ENCODE measurements at places on chromosomes 7 and 10.

GRCh38 chr10:12729885-12730284 is 271.6 kb downstream of the CCDC3 start:
- no peak for DNase-seq

GRCh38 chr10:20598590-20598989 is 298.5 kb downstream of the NEBL start:
- DNase-seq, result no peak

DNA sequence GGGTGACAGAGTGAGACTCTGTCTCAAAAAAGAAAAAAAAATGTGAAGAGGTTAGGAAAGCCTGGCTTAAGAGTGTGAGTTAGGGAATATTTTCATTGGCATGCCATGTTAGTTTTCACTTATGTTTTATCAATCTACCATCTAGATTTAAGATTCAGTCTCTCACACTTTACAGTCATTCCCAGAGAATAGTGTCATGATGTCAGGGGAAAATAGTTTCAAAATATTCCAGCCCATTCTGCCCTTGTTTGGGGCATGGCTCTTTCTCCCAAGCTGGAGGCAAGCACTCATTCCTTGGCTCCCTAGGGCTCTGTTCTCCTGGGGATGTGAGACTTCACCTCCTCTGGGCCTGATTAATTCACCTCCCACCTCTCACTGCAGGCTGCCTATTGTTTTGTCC is 331.5 kb downstream of the CXCL12 start:
- no peak for DNase-seq

DNA sequence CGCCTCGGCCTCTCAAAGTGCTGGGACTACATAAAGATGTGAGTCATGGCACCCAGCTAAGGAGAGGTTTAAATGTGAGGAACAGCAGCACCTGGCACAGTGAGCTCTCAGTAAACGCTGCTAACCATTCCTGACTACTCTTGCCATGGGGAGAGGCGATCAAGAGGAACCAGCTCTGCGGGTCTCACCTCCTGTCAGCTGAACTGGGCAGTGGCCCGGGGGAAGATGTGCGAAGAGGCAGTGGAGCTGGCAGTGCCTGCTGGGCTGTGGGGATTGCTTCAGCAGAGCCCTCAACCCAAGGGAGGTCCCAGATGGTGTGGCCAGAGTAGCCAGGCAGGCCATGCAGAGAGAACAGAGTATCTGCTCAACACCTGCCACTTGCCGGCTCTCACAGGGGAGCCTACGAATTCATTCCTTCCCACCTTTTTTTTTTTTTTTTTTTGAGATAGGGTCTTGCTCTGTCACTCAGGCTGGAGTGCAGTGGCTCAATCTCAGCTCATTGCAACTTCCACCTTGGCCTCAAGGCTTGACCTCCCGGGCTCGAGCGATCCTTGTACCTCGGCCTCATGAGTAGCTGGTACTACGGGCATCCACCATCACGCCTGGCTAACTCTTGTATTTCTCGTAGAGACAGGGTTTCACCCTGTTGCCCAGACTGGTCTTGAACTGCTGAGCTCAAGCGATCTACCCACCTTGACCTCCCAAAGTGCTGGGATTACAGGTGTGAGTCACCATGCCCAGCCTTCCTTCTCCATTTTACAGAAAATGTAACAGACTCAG is 6.8 kb downstream of the POLM start:
- DNase-seq, result no peak

GRCh38 chr7:141053626-141054025 is 20.2 kb upstream of the TMEM178B start:
- no peak for DNase-seq

DNA sequence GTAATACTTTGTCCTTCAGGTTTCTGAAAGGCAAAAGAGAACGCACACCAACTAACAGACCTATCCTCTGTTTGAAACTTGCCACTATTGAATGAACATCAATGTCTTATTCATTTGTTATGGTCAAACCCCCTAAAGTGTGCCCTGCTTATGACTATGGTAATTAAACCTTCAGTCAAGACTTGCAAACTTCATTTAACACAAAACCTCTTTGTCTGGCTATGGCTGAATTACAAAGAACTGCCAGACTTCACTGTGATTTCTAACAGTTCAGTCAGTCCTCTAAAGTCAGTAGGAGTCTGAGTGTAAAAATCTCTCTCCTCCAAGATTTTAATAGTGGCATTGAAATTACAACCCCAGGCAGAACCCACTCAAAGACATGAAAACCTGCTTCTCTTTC is 702.5 kb upstream of the LRRN3 start:
- DNase-seq, result no peak

DNA sequence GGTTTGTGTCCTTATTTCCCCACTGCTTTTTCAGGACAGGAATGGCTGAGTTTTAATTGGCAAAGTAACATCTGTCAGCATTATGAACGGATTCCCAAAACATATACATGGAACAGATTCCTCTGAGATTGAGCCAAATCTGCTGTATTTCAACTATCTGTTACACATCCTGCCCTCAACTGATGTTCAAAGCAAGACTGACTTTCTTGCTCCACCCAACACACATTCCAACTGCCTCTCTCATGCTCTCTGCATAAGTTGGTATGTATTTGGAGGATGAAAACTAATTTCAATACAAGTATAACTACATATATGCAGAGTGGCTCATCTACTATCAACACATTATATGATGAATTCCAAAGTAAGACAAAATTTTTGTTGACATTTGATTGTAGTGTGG is 342.2 kb downstream of the GATA3 start:
- DNase-seq, result no peak

DNA sequence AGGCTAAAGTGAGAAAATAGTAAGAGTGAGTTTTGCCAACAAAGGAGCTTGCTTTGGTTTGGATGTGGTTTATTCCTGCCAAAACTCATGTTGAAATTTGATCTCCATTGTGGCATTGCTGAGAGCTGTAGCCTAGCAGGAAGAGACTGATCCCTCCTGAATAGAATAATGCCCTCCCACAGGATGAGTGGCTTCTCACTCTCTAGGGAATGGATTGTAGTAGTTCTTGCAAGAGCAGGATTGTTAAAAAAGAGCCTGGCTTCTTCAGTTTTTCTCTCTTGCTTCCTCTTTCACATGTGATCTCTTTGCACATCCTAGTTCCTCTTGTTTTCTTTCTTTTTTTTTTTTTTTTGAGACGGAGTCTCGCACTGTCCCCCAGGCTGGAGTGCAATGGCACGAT is 34.4 kb downstream of the ASAH2 start:
- DNase-seq, result no peak

- no peak for DNase-seq
Measured at GRCh38 chr7:55129541-55130394, 111.0 kb downstream of the EGFR start.

DNA sequence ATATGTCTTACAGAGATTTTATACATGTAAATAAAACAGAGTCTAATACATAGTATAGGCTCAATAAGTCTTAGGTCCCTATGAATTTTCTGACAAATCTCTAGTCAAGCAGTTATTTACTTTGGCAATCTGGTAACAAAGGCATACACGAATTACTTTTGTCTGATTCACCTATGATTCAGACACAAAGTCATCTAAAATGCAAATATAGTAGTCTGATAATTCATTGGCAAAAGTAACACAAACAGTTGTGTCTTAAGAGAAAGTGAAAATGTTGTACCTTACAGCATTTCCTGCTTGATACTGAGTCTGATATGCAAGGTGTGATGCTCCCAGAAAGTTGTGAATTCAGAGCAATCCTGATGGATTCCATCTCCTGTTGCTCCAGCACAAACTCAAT is 209.4 kb upstream of the PRSS1 start:
- DNase-seq, result no peak

GRCh38 chr7:14195079-14195478 is 205.6 kb upstream of the ETV1 start:
- no peak for DNase-seq

DNA sequence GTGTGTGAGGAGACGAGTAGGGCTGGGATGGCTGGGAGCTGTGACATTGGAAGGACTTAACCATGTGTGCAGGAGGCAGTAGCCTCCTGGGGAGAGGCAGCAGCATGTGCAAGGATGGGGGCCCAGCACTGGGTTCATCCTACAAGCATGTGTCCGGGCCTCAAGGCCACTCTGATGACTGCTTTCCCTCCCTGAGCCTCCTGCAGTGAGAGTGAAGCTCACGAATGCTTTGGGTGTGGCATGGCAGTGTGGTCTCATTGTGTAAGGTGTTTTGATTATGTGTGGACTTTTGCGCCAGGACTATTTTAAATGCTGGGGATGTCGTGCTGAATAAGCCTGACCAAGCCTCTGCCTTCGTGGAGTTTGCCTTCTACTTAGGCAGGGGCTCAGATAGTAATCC is 122.0 kb upstream of the INSYN2A start:
- DNase-seq, result no peak

DNA sequence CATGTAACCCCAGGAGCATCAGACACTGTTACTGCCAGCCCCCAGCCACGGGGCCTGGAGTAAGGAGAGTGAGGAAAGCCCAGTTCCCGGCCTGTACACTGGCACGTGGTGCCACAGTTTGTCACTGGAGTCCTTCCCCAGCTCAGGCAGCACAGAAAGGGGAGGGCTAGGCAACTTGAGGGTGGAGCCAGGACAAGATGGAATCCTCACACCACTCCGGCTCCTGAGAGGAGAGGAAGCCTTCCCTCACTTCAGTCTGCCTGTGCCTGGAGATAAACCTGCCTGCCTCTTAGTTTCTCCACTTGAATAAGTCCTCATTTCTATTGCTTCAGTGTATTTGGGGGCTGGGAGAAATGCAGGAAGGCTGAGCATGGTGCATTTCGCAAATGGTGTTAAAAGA is 176.0 kb downstream of the KIAA1217 start:
- DNase-seq, result no peak

- no peak for DNase-seq
Measured at GRCh38 chr10:14669576-14669975, 105.1 kb downstream of the FAM107B start.

- DNase-seq, result no peak
Measured at GRCh38 chr7:2157473-2158279, 75.1 kb downstream of the MAD1L1 start.

DNA sequence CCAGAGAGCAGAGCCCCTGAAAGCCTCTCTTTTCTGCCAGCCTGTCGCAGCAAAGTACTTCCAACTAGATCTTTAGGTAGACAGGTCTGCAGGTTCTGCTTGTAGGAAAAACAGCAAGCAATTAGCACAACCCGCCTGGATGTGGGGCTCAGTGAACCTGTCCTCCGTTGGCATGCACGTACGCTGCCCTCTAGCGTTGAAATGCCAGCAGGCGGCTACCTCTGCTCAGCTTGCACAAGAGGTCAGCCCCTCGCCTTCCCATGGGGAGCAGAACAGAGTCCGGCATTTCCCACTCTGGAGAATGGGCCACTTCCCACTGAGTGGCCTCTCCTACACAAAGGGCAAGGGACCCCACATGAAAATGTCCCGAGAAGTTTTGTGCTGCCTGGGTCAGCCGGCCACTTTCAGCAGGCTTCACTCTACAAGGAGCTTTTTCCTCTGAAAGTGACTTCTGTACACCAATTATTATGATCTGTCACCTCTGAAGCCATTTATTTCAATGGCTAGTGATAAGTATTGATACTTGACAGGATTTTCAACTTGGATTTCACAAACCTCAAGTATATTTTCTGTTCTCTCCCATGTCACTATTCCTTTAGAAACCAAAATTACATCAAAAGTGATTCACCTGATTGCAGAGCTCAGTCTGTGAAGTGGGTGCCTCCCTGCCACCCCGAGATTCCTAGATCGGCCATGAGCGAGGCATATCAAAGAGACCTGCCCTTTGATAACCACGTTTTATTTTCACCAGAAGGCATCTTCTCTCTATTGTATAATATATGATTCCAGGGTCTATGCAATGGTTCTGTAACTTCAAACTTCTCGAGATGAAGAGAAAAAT is 56.7 kb downstream of the JCAD start:
- peak; percentile 44 for DNase-seq

- no peak for DNase-seq
Measured at GRCh38 chr10:104925232-104925851, 284.3 kb downstream of the SORCS3 start.

- no peak for DNase-seq
Measured at GRCh38 chr10:24502006-24502405, 221.7 kb downstream of the ARHGAP21 start.

DNA sequence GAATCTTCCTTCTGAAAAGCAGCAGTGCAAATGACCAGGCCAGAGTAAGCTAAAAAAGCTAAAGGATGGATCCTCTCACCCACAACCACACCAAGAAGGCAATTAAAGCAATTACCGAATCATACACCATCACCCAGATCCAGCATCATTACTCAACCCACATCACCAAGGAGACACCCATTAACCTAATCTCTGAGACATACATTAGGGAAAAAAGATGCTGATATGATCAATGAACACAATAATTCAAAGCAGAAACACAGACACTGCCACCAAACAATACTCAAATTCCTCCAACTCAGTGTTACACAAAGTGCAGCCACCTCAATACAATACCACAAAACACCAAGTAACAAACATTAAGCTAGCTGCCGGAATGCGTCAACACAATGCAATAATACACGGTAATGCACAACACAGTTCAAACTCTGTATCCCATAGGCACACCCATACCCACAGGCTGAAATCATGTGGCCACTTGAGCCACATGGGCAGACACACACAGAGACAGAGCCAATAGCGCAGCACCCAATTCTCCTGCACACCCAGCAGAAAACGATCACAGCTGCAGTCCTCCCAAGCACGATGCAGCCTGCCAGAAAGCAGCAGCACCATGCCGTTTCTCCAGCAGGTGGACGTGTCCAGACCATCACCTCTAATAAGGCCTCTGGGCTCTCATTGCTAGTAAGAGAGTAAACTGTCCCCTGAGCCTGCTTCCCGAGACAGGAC is 21.5 kb downstream of the PAX2 start:
- DNase-seq, result no peak

DNA sequence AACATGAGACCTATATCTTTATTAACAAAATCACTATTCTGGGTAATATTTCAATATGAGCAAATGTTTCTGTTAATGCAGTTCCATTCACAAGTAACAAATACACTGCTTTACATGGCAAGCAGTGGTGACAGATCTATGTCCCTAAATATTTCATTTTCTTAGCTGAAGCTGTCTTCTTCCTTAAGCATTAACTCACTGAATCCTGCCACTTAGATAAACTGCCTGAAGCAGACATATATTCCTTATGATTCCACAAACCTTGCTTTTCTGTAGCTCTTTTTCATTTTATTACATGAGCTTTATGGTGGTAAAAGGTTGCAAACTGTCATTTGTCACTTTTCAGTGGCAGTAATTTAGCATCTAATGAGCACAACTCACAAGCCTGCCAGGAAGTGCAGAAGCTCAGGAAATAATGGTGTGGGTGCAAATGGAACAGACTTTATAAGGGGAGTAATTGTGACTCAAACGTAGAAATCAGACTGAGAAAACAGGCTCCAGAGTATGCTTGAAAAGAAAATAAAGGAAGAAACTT is 217.2 kb downstream of the XPNPEP1 start:
- no peak for DNase-seq

- DNase-seq, result no peak
Measured at GRCh38 chr10:120999868-121000267, 148.7 kb downstream of the WDR11 start.

DNA sequence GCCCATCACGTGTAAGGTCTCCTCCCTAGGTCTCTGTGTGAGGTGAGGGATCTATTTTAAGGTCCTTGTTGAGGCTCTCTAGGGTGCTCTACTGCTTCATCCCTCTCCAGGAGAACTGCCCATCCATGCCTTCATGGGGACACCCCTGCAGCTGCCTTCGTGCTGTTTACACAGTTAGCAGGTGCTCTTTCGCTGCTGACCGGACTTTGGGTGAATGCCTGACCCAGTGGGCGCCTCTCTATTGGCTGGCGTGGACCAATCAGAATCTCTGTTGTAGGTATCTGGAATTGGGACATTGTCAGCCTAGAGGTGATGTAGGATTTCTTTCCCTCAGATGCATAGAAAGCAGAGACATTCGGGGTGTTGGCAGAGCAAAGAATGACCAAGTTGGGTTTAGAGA is 38.7 kb upstream of the HMX3 start:
- DNase-seq, result no peak
